ENCODE measurements at places on chromosomes 7 and 10. TPM values are rescaled to one million over a fixed set of nuclear protein-coding genes. Genes with fewer than 3 reads are reported as not detected.

The NRP1 gene
- total RNA-seq: 2.2 TPM

The ATP5F1C gene
- total RNA-seq: 309 TPM

The EIF3A gene
- total RNA-seq: 195 TPM

- no peaks in the 10 kb centered on the region for H3K4me1 ChIP-seq
Measured at GRCh38 chr7:116354546-116355423, 144.4 kb downstream of the TES start.

GRCh38 chr10:61897671-61898434 is 3.6 kb upstream of the ARID5B start:
- DNase-seq: peak; percentile 6
- peak overlapping the region; percentile 26 for H3K4me3 ChIP-seq
- H3K27ac ChIP-seq: no peak overlapping the region
- H3K4me1 ChIP-seq: peaks cover 31% of the 10 kb centered on the region
- H3K27me3 ChIP-seq: no peaks in the 10 kb centered on the region

- no peaks in the 10 kb centered on the region for H3K36me3 ChIP-seq
- no peak overlapping the region for H3K27ac ChIP-seq
- no peak overlapping the region for H3K4me3 ChIP-seq
- H3K4me1 ChIP-seq: no peaks in the 10 kb centered on the region
- H3K27me3 ChIP-seq: no peaks in the 10 kb centered on the region
- DNase-seq: no peak
Measured at GRCh38 chr7:33422141-33422540, 292.8 kb downstream of the BBS9 start.

GRCh38 chr7:91880413-91881241 is at the start of gene MTERF1:
Gene MTERF1 (minus strand): TSS chr7:91880702. CDS start chr7:91880083, 619 bp downstream.
- no peaks in the 10 kb centered on the region for H3K36me3 ChIP-seq
- H3K4me3 ChIP-seq: peak within 1 kb of the TSS; percentile 98
- H3K27me3 ChIP-seq: no peaks in the 10 kb centered on the region
- DNase-seq: peak; percentile 89

DNA sequence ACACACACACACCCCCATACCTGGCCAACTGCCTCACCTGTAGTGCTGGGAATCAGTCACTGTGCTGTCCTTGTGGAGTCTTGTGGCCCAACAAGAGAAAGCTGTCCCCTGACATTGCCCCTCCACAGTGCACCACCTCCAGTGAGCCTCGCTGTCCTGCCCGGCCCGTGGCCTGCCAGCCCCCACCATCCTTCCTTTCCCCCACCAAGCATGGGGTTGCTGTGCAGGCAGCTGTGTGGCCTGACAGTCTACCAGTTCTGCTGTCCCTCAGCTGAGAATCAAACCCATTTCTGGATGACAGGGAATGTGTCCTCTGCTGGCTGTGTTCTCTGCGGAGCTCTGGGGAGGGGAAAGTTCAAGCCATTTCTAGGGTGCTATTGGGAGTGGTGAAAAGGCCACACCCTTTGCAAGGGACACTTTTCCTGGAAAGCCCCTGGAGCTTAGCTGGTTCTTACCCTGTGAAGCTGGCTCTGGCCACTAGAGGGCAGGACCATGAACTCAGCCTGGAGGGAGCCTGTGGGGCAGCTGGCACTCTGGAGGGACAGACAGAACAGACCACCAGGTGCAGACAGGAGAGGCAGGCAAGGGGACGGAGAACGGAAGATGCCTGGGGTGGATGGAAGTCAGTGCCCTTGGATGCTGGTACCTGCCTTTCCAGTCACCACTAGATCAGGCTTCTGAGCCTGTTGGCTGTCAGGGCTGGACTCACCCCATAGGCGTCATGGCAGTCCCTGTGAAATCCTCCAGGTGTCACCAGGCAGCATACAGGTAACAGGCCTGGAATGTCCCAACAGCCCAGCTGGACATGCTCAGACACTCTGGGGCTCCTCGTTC is 10.5 kb upstream of the MTPAP start:
- no peaks in the 10 kb centered on the region for H3K4me1 ChIP-seq
- H3K4me3 ChIP-seq: no peak overlapping the region
- no peak overlapping the region for H3K27ac ChIP-seq
- H3K27me3 ChIP-seq: no peaks in the 10 kb centered on the region
- no peaks in the 10 kb centered on the region for H3K36me3 ChIP-seq
- peak; percentile 26 for DNase-seq

GRCh38 chr7:112933598-112933997 is 143.4 kb upstream of the TMEM168 start:
- H3K36me3 ChIP-seq: no peaks in the 10 kb centered on the region
- no peak for DNase-seq
- peaks cover 21% of the 10 kb centered on the region for H3K4me1 ChIP-seq
- H3K4me3 ChIP-seq: no peak overlapping the region

DNA sequence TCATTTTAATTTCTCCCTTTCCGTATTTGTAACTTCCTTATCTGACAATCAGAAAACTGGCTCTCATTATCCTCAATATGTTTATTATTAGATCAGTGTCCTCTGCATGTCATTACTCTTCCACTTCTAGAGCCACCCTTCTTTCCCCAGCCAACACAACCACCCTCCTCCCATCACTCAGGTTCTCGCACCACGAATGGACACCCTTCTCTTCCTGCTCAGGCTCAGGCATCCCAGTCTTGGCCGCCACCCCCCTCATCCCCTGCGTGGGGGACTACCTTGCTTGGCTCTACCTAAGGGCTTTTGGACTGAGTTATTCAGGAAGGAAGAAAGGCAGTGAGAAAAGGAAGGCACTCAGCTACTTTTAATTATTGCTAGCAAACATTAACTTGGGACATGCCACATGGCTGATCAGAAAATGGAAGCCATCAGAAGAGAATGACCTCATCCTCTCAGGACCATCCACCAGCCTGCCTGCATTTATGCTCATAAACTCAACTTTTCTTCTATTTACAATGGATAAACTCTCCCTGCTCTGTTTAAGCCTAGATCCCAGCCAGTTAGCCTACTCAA is 199.9 kb upstream of the PLXNA4 start:
- H3K4me1 ChIP-seq: peaks cover 8% of the 10 kb centered on the region
- no peak overlapping the region for H3K27ac ChIP-seq
- H3K36me3 ChIP-seq: no peaks in the 10 kb centered on the region
- H3K4me3 ChIP-seq: no peak overlapping the region
- DNase-seq: no peak
- H3K27me3 ChIP-seq: no peaks in the 10 kb centered on the region

- H3K4me1 ChIP-seq: no peaks in the 10 kb centered on the region
- H3K4me3 ChIP-seq: no peak overlapping the region
- no peak for DNase-seq
- no peaks in the 10 kb centered on the region for H3K36me3 ChIP-seq
- no peaks in the 10 kb centered on the region for H3K27me3 ChIP-seq
- no peak overlapping the region for H3K27ac ChIP-seq
Measured at GRCh38 chr10:122033224-122033926, 44.4 kb downstream of the TACC2 start.

DNA sequence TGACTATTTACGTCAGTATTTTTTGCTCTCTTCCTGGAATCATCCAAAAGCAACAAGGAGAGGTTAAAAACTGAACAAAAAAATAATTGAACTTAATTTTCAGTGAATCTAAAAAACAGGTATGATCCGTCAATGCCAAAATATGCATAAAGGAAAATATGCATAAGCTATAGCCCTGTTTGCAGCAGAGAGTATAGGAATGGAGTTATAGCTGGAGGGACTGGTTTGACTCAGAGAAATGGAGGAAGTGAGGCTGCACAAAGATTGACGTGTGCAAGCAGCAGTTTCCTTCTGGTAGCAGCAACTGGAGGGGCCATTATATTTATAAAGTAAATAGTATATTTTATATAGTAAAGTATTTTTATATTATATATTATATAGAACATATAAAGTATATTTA is 37.1 kb downstream of the GNG11 start:
- no peak for DNase-seq
- H3K27ac ChIP-seq: no peak overlapping the region
- H3K4me1 ChIP-seq: no peaks in the 10 kb centered on the region
- no peak overlapping the region for H3K4me3 ChIP-seq
- no peaks in the 10 kb centered on the region for H3K36me3 ChIP-seq
- no peaks in the 10 kb centered on the region for H3K27me3 ChIP-seq

DNA sequence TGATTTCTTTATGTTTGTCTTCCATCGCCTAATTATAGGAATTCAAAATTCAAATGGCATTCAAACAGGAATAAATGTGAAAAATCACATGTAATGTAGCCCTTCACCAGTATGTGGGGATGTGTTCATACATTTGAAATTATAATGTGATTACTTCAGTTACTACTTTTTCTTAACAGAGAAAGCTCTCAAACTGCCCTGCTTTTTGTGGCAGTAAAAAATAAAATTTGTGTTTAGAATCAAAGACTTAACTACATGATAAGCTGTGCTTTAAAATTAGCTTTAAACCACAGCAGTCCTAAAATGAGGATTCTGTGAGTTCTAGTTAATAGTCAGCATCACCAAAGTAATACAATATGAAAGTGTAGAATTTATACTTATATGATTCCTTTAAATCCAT is 7.8 kb upstream of the HERC4 start:
- H3K36me3 ChIP-seq: no peaks in the 10 kb centered on the region
- H3K4me1 ChIP-seq: no peaks in the 10 kb centered on the region
- no peak overlapping the region for H3K27ac ChIP-seq
- H3K27me3 ChIP-seq: no peaks in the 10 kb centered on the region
- no peak overlapping the region for H3K4me3 ChIP-seq
